Activated CD4-positive, alpha-beta T cell treated with anti-CD3 and anti-CD28 coated beads, Interleukin-2, amount 50 U/mL, for 4 hours (primary cell): ENCODE measurements at places on chromosomes 5 and 9.

DNA sequence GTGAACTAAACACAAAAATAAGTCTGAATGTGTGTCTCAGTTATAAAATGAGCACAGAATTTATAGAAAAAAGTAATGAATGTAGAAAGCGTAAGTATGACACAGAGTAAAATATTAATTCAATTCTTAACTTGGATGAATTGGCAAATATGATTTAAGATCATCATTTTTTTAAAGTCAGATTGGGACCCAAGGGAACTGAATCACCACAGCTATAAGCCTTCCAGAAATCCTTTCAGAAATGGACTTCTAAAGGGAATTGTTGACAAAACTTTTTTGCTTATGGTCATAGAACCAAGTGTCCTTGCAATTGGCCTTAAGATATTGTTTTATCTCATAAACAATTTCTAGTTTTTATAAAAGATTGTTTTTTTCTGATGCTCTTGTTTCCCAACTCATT lies 495.1 kb upstream of the DAB2 start:
- no peak for DNase-seq

GRCh38 chr9:117400171-117400570 lies 14.7 kb downstream of the ASTN2 start:
- DNase-seq = no peak

DNA sequence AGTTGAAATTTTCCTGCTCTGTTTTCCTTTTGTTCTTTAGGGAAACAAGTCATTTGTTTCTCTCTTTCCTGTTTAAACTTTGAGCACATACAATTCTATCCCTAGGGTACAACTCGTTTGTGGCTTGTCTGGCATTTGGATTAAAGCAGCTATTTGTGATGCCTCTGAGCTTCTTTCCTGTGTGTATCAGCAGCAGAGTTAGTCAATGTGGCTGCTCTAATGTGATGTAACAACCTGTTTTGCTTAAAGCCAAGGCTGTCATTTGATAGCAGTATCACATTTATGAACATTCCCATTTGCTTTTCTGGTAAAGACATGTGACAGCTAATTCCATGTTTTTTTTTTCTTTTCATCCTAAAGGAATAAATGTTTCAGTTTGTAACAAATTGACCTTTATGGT lies 314.3 kb upstream of the CHD1 start:
- no peak for DNase-seq

GRCh38 chr5:130032807-130033206 lies 128.5 kb downstream of the CHSY3 start:
- no peak for DNase-seq

DNA sequence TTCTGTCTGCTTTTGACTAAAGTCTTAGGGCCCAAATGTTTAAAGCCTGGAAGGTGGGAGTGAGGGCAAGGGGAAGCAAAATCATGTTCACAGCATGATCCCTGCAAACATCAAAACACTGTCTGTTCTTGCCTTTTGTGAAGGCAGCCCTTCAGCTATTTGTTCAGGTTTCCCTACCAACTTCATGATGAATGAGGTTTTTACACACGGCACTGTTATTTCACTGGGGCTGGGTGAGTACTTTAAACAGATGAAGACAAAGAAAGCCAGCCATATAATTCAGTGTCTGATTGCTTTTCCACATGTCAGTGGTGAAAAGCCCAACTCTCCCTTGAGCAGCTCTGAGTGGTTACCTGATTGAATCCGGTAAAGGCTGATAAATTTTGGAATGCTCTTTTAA lies 224.7 kb upstream of the GRAMD2B start:
- no peak for DNase-seq

- DNase-seq = no peak
These were observed 4.5 kb upstream of the PALM2AKAP2 start for GRCh38 chr9:109775516-109775915.

- DNase-seq = no peak
These were observed 106.7 kb upstream of the PTPN3 start for GRCh38 chr9:109604781-109605180.

GRCh38 chr9:72936266-72936665 lies 16.6 kb downstream of the ALDH1A1 start:
- DNase-seq = no peak

GRCh38 chr5:139091439-139092156 lies 106.6 kb downstream of the SIL1 start:
- DNase-seq = no peak

GRCh38 chr5:124963236-124963919 lies 216.9 kb upstream of the ZNF608 start:
- DNase-seq = no peak

DNA sequence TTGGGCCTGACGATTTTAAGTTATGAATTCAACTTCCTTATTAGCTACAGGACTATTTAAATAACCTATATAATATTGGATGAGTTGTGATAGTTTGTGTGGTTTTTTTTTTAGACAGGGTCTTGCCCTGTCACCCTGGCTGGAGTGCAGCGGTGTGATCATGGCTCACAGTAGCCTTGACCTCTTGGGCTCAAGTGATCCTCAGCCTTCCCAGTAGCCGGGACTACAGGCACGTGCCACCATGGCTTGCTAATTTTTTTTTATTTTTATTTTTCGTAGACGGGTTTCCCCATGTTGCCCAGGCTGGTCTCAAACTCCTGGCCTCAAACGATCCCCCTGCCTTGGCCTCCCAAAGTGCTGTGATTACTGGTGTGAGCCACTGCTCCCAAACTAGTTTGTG lies 17.6 kb downstream of the SPZ1 start:
- DNase-seq = no peak
